ENCODE measurements at places on chromosomes 4 and X. TPM values are rescaled to one million over a fixed set of nuclear protein-coding genes. Genes with fewer than 3 reads are reported as not detected.

The VCX2 gene
- not detected for total RNA-seq

- no peak for DNase-seq
These were observed 511 bp downstream of the GABRB1 start for GRCh38 chr4:47031751-47032404.

DNA sequence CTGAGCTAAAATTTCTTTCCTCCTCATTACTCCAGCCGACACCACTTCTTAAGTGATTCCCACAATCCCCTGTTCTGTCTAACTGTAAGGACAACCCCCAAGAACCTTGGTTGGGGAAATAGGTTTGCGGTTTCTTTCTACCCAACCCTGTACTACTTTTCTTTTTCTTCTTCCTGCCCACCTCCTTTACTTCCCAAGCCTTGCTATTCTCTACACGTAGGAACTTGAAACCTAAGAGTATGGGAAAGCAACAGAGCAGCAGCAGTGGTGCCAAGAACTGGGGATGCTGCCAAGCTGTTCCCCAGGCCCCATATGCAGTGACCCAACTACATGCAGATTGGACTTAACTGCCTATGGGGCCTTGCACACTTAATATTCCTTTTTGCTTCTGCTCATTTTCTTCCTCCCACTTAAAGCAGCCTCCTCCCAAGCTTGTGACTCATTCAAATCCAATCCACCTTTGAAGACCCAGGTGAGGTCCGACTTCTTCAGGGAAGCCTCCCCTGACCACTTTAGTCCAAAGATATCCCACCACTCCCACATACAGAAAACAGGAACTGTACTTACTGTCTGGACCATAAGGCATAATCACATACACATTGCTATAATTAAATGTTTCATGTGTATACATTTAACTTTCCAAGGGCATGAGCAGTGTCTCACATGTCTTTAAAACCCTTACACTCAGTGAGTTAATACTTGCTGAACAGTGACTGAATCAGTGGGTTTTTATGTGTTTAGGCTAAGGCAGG lies 1.7 kb downstream of the FAM120C start:
- no peak for DNase-seq

DNA sequence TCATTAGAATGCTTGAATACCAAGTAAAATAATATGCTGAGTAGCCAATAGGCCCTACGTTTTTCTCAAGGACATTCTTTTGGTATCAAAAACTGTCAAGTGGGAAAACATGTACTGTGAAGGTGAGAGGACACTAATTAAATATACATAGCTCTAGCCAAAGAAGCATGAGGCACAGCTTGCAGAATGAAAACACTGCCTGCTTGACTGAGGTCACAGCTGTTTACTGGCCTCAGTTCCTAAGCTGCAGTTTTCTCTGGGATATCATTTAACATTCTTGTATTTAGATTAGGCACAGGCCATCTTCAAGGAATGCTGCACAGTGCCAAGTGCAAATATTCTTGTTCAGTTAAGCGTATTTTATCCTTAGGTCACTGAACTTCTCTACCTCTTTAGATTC lies 78.6 kb downstream of the NAP1L3 start:
- no peak for DNase-seq

DNA sequence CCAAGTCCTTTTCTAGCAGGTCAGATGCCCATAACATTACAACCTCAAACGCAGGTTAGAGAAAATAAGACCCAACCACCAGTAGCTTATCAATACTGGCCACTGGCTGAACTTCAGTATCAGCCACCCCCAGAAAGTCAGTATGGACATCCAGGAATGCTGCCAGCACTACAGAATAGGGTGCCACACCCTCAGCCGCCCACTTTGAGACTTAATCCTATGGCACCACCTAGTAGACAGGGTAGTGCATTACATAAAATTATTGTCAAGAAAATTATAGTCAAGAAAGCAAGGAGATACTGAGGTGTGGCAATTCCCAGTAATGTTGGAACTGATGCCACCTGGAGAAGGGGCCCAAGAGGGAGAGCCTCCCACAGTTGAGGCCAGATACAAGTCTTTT lies 19.9 kb upstream of the TRIM61 start:
- peak; percentile 81 for DNase-seq

- DNase-seq: no peak
These were observed 88.7 kb upstream of the TTC29 start for GRCh38 chr4:147034372-147034771.
